ENCODE measurements at places on chromosomes 2 and 18.

- DNase-seq: peak; percentile 48
Measured at GRCh38 chr2:236352761-236353593, 88.8 kb upstream of the ASB18 start.

DNA sequence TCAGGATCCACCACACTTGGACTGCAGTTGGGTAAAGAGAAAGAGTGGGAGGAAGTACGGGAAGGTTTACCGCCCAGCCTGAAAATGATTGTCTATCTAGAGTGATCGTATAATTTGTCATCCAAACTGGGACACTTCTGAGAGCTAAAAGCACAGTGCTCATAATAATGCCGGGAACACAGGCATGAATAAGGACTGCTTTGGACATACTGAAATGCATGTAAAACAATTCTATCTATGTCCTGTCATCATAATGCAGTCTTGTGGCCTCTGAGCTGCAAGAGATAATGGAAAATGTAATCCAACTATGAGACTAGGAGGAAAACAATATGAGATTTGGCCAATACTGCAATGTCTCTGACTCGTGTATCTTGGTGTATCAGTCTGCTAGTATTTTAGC, 435.5 kb downstream of the SOX11 start:
- DNase-seq: no peak

DNA sequence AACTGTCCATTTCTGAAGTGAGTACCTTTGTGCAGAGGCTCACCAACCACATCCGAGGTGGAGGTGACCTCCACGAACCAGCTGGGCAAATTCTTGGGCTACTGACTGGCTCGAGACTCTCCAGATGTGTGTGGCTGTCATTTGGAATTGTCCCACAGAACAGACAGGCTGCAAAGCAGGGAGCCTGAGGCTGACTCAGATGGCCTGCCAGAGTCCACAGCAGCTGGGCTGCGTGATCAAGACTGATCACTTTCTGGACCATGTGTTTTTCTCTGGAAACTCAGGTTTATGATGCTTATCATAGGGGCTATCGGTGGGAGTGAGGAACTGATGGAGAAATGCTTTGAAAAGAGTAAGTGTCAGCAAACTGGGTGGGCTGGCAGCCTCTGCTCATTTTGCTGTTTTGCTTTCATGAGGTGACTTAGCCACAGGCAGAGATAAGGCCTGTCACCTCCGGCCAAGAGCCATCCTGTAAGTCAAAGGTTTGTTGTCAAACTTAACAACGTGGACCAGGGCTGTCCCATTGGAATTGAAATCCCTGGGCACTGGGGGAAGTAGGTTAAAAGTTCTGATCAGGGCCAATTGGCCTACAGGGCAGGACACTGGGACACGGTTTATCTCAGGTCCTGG, 120.4 kb downstream of the LIPG start:
- DNase-seq: no peak

DNA sequence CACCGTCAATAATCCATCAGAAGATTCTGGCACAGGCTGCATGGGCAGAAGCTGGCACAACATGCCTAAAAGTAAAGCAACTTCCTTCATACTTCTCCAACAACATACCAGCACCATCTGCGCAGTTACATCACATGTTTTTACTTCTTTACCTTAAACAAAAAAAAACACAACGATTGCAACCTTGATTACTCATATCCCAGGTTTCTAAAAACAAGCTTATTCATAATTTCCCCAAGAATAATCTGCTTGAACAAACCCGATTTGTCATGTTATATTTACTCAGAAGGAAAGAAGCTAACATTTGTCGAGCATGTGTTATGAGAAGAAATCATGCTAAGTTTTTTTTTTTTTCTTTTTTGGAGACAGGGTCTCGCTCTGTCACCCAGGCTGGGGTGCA, 54.7 kb downstream of the THADA start:
- no peak for DNase-seq

- DNase-seq: no peak
Measured at GRCh38 chr18:78662879-78663278, 316.7 kb upstream of the SALL3 start.

- no peak for DNase-seq
Measured at GRCh38 chr2:99846462-99847107, 295.8 kb downstream of the AFF3 start.

- peak; percentile 33 for DNase-seq
Measured at GRCh38 chr18:46502444-46502843, 154.6 kb downstream of the LOXHD1 start.

- DNase-seq: no peak
Measured at GRCh38 chr2:60311524-60311923, 241.9 kb downstream of the BCL11A start.
